ENCODE measurements at places on chromosomes 13 and 19.

GRCh38 chr19:56566904-56567273 is 379 bp upstream of the ZNF470 start:
- no peak for DNase-seq

DNA sequence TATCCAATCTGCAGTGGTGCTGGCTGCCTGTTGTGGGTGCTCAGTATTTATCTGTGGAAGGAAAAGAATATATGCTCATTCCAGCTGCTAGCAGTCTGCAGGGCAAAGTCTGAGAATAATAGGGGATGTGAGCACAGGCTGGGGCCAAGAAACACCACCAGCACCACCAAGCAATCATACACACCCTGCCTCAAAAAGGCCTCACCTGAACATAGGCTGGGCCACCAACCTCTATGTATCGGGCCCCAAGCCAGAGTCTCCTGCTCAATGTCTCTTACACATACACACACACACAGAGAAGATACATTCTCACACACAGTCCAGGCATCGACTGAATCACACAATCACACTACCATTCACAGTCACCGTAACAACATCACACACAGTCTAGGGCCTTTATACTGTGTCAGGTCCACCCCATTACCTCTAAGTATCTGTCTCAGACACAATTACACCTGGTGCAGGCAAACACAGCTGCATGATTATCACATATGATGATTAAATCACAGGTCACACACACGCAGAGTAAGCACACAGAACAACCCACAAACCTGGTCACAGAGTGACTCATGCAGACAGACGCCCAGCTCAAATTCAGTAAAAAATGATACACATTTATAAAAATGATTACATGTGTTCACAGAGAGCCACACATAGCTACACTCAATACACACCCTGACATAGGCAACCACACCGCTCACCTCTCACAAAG is 1.3 kb upstream of the ZSCAN22 start:
- DNase-seq, result no peak

DNA sequence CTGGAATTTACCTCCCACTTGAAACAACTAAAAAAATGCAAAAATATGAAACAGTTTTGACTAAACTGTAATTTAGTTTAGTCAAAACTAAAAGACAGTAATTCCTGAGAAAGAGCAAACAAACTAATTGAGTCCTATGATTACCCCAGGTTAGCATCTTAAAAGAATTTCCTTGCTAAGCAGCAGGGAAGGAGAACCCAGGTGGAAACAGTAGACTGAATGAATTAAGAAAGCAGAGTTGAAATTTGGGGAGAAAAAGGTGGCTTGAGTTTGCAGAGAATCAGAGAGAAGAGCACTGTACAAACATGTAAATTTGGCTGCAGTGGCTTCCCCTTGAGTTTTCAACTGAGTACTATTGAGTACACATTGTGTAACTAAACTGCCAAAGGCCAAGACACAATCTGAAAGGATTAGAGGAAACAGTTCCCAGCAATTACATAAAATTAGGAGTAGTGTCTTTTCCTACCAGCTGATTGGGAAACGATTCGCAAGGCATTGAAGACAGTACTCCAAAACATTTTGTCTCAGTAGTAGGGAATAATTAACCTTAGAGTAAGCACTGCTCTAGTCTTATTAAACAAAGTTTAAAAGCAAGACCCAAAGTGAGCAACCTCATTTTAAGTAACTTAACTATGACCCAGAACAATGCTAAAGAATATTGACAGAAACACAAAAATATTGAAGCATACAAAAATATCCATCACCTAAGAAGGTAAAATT is 820.5 kb downstream of the DACH1 start:
- no peak for DNase-seq

DNA sequence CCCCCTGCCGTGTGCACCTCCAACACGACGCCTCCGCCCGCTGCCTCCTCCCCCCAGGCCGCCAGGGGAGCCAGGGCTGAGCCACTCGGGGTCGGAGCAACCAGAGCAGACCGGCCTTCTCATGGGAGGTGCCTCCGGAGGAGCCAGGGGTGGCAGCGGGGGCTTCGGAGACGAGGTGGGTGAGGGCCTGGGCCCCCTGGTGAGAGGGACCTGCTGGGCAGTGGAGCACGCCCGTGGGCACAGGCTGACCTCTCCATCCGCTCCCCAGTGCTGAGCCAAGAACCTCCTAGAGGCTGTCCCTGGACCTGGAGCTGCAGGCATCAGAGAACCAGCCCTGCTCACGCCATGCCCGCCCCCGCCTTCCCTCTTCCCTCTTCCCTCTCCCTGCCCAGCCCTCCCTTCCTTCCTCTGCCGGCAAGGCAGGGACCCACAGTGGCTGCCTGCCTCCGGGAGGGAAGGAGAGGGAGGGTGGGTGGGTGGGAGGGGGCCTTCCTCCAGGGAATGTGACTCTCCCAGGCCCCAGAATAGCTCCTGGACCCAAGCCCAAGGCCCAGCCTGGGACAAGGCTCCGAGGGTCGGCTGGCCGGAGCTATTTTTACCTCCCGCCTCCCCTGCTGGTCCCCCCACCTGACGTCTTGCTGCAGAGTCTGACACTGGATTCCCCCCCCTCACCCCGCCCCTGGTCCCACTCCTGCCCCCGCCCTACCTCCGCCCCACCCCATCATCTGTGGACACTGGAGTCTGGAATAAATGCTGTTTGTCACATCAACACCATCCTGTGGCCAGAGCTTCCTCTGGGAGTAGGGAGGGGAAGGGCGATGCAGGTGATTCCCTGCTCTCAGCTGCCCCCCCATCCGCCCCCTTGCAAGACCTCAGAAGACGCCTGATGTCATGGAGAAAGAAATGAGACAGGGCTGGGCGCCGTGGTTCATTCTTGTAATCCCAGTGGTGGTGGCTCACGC is 12.0 kb downstream of the BCAM start:
- no peak for DNase-seq

GRCh38 chr19:42311657-42312056 is 1.5 kb upstream of the TMEM145 start:
- no peak for DNase-seq

- no peak for DNase-seq
Measured at GRCh38 chr19:29121684-29122083, 91.3 kb downstream of the UQCRFS1 start.
